ENCODE measurements at places on chromosomes 4 and X.

GRCh38 chr4:31343061-31343460 is 622.9 kb downstream of the PCDH7 start:
- ATAC-seq, result no peak

DNA sequence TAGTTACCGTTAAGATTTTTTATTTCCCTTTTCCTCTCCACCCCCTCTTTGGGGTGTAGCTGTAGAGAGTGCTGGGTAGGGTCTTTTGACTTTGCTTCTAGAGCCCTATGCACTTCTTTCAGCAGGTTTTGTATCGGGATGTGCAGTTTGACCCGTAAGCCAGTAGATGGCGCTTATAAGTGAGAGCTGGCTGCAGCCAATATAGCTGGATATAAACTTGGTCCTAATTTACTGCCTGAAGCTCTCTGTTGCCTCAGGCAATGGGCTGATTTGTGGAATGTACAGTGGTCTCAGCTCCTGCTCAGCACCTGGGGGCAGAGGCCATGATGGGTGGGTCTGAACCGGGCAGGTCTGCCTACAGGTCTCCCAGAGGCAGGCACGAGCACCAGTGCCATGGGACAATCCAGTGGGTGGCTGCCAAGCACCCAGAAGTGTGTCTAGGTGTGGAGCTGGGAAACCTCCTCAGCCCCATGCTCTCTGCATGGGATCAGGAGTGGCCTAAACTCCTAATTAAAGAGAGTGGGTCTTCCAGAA is 146.5 kb downstream of the SPANXN1 start:
- ATAC-seq, result no peak

GRCh38 chr4:136653640-136654406 is 878.5 kb downstream of the PCDH18 start:
- ATAC-seq, result no peak

- ATAC-seq, result no peak
These were observed 176.2 kb downstream of the MID1 start for GRCh38 chrX:10444204-10444603.

DNA sequence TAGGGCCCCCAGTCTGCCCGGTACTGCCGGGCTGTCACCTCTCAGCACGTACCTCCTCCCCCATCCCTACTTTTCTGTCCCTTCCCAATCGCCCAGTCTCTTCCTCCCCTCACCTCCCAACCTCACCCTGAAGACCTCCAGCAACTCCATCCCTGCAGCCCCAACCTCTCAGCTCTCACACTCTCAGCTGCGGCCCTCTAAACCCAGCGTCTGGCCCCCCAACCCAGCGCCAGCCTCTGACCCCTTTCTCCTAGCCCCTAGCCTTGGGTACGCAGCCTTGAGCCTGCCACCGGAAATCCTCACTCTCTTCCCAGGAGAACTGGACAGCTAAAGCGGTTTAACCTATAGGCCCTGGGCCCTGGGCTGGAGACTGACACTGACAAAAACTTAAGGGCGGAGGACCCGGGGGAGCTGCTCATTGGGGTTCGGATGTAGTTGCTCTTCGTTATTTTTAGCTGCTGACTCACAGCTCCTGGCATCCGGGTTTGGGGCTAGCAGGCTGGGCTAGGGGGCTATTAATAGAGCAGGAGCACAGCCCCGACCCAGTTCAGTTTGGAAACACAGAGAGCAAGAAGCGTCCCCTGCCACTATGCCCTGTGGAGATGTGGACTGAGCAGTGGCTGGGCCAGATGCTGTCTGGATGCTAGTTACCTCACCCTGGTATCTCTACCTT is 9.6 kb upstream of the DLG3 start:
- ATAC-seq, result peak; percentile 38

DNA sequence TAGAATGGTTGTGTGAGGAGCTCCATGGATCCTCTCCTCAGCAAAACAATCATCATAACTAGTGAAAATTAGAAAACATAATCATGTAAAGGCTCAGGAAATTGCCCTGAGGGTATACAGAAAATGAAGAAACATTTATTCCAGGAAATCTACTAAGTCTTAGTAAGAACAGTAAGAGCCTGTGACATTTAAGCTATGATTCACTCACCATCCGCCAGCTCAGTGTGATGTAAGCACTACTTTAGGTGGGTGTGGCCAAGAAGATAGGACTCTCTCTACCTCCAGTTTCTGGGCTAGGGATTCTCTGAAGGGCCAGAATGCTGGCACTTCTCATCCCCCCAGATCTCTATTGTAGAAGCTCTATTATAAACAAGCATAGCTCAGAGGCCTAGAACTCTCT is 147.5 kb downstream of the DLG3 start:
- no peak for ATAC-seq

- peak; percentile 79 for ATAC-seq
These were observed 24.0 kb downstream of the CYTL1 start for GRCh38 chr4:4995103-4995907.

- peak; percentile 58 for ATAC-seq
These were observed 460 bp upstream of the GEMIN8 start for GRCh38 chrX:14030174-14030530.

All from SK-N-SH treated with all-trans-retinoic acid at 6 μM for 48 hours (cell line).